Hepatocyte (in vitro differentiated cells): ENCODE measurements at places on chromosomes 1 and 21. TPM values are rescaled to one million over a fixed set of nuclear protein-coding genes. Genes with fewer than 3 reads are reported as not detected.
A peak's percentile ranks its signal among the peaks of the same experiment; 100 is the strongest.

Gene HMGCL
- polyA plus RNA-seq: 79.0 and 90.7 TPM in 2 replicates

DNA sequence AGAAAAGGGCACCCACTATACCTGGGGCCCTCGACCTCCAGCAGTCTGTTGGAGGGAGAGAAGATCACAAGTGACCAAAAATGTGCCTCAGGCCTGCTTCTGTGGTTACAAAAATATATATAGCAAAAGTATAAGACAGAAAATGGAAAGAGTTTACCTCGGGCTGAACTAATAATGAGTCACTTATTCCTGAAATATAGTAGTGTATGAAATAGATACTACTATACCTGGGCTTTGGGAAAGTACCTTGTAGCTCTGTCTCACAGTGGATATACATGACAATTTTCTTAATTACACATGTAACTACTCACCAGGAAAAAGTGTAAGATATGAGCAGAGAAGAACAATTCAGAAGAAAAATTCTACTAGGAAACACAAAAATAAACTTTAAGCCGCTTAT is 7.3 kb upstream of the APCS start:
- H3K27me3 ChIP-seq: no peaks in the 10 kb centered on the region
- no peak for DNase-seq
- no peaks in the 10 kb centered on the region for H3K4me1 ChIP-seq
- H3K27ac ChIP-seq: no peak overlapping the region

- H3K4me3 ChIP-seq: no peak overlapping the region
- no peak for DNase-seq
- no peaks in the 10 kb centered on the region for H3K4me1 ChIP-seq
- no peaks in the 10 kb centered on the region for H3K36me3 ChIP-seq
- H3K27ac ChIP-seq: no peak overlapping the region
Measured at GRCh38 chr21:18249672-18250071, 5.0 kb downstream of the CHODL start.

Gene PPIE
- polyA plus RNA-seq: 61.2 and 77.3 TPM in 2 replicates

Gene NUDT4B
- 11.6 and 14.8 TPM in 2 replicates for polyA plus RNA-seq

Gene GBP6
- polyA plus RNA-seq: not detected in 2 replicates

- no peak for DNase-seq
- H3K27ac ChIP-seq: peak overlapping the region; percentile 25
- no peak overlapping the region for H3K4me3 ChIP-seq
- no peaks in the 10 kb centered on the region for H3K27me3 ChIP-seq
- H3K4me1 ChIP-seq: peaks cover 2% of the 10 kb centered on the region
Measured at GRCh38 chr1:182569939-182570610, 19.0 kb downstream of the RNASEL start.

Gene CD1C
- not detected in 2 replicates for polyA plus RNA-seq

DNA sequence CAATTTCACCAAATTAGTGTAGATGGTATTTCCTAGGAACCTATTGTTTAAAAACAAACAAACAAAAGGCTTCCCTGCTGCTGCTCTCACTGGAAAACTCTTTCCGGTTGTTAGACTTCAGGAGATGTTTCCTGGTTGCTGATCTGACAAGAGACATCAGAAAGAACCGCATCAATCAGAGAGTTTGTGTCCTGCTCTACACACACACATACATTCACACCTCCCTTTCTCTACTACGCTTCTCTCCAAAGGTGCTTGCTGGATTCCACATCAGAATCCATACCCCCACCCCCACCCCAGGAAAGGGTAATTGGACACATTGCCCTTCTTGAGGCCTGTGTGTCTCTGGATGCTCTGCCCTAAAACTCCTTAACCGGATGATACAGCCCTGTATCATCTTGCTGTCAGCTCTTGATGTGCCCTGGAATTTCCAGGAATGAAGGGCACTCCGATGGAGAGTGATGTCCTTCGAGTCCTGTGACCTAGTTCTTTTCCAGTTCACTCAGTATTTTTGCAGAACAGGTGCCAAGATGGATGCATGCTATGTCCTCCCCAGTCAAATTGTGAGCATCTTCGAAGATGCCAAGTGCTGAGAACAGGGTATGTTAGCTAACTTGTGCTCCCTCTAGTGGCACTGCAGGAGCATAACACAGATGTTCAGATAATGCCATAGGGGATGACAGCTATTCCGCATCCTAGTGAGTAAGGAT is 113.7 kb upstream of the SLC35F3 start:
- H3K4me3 ChIP-seq: no peak overlapping the region
- no peak overlapping the region for H3K27ac ChIP-seq
- no peaks in the 10 kb centered on the region for H3K36me3 ChIP-seq
- no peaks in the 10 kb centered on the region for H3K27me3 ChIP-seq
